Left ventricle myocardium superior (tissue), 1 donor: ENCODE measurements at places on chromosomes 16 and 17. TPM values are rescaled to one million over a fixed set of nuclear protein-coding genes. Genes with fewer than 3 reads are reported as not detected.

GRCh38 chr17:64504769-64505339, 1.2 kb downstream of the DDX5 start:
- no peak for DNase-seq

The TBC1D3D gene
- total RNA-seq = not detected

GRCh38 chr16:22240023-22240710, 34.1 kb downstream of the EEF2K start:
- DNase-seq = no peak

The KRTAP1-1 gene
- not detected for total RNA-seq

DNA sequence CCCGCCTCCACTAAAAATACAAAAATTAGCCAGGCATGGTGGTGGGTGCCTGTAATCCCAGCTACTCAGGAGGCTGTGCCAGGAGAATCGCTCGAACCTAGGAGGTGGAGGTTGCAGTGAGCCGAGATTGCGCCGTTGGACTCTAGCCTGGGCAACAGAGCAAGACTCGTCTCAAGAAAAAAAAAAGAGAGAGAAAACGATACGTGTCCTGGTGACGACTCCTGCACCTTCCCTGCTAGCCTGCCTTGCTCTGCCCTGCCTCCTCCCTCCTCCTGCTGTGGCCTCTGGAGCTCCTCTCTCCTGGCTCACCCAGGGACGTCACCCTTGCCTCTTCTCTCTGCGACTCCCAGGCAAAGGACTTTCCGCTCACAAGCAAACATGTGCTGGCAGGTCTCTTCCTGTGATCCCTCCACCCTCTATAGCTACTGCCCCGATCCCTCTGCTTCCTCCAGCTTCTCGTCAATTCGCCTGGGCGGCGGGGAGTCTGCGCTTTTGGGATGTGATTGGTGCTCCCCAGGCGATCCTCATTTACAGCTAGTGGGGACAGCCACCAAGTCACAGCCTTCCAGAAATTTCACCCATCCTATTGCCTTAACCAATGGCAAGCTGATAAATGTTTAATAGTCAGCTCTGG, 25.5 kb upstream of the CBX4 start:
- peak; percentile 10 for DNase-seq

The GAS2L2 gene
- total RNA-seq = 0.27 TPM

The DNAH2 gene
- total RNA-seq = 0.05 TPM

The TNRC6C gene
- total RNA-seq = 21.2 TPM

DNA sequence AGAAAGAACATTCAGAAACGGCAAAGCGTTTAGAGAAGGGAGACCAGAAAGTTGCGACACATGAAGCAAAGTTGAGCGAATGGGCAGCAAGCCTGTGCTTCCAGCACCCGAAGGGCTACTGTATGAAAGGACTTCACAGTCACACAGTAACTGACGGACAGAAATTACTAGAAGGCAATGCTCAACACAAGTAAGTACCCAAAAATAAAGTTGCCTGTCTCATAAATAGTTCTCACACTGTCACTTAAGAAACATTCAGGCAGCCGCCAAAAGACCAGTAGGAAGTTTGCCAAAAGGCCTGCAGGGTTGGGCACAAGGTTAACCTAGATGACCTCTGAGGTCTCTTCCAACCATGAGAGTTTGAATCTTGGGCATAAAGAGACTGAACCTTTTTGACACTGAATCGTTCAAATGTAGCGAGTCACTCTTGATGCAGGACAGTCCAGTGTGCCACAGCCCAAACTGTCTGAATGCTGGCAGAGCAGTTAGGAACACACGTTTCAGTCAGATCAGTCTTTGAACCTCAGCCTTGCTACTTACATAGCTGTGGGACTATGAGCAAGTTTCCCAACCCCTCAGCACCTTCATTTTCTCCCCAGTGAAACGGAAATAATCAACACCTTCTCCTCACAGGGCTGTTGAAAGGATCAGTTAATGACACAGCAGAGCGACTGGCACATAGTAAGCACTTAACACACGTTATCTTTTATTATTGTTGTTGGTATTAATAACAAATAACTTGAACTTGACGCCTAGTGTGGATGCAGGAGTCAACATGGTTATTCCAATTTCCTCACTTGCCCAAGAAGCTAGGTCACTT, 10.4 kb downstream of the NCBP3 start:
- DNase-seq = no peak

- DNase-seq = no peak
Observed at GRCh38 chr17:50668025-50668837, 33.5 kb downstream of the ABCC3 start.

The MEIOB gene
- not detected for total RNA-seq

The KCNH6 gene
- total RNA-seq = not detected

The FZD2 gene
- 3.1 TPM for total RNA-seq
